ENCODE measurements at places on chromosomes 11 and 22.

GRCh38 chr11:66958232-66958955, at the start of gene PC:
Gene PC (minus strand): TSS chr11:66958383. CDS start chr11:66872159, 86,224 bp downstream.
- peak; percentile 94 for DNase-seq

GRCh38 chr11:12247543-12248254, 129.7 kb upstream of the PARVA start:
- no peak for DNase-seq

DNA sequence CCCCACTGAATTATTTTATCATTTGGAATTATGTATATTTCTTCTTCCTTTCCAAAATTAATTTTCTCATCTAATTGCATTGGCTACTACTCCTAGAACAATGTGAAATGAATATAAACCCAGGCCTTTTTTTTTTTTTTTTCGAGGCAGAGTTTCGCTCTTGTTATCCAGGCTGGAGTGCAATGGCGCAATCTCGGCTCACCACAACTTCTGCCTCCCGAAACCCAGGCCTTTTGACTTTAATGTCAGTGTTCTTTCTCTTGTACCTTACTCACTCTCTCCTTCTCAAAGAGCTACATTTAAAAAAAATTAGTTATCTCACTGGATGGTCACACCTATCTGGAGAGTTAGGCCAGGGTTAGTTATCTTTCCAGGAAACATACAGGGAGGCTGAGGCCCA, 35.3 kb upstream of the LRRC32 start:
- no peak for DNase-seq

DNA sequence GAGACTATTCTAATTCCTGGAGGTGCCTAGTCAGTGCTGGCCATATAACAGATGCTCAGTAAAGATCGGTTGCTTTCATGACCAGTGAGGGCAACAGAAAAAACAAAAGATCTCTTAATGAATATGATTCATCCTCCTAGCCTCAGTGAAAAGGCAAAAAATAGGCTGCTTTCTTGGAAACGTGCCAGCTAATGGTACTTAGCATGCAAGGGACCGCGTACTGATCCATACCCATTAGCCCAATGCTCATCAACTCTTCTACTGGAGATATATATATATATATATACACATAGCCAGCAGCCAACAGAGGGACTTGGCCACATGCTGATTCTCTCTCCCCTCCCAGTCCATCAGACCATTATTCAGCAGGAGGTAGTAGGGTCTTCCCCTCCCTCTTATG, 320.4 kb downstream of the KIRREL3 start:
- DNase-seq: no peak

DNA sequence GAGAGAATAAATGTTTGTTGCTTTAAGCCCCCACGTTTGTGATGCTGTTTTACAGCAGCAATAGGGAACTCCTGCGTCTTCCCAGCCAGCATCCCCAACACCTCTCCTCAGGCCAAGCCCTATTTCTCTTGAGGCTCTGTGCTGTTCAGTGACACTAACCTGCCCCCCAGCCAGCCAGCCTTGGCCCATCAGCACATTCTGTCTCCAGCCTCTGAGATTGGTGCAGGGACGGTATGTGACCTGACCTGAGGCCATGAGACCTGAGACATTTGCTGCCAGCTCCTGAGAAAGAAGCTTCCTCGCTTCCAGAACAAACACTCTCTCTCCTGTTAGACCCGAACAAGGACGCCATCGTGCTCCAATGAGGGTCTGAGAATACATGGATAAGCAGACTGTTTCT, 38.5 kb upstream of the SLC35C1 start:
- DNase-seq: no peak

DNA sequence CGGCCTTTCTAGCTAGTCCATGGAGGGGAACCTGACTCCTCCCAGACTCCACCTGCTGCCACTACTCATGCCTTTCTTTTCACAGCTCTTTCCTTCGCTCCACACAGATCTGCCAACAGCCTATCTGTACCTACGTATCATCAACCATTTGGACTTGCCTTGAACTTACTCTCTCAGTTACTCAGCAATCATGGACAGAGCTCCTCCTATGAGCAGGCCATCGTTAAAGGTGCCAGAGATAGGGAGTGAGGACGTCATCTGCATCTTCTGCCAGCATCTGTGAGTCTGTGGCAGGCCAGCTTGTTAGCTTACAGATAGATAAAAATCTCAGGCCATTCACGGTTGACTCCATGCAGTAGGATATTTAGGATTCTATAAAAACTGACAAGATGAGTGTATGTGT, 162.9 kb upstream of the ZBED5 start:
- DNase-seq: no peak

DNA sequence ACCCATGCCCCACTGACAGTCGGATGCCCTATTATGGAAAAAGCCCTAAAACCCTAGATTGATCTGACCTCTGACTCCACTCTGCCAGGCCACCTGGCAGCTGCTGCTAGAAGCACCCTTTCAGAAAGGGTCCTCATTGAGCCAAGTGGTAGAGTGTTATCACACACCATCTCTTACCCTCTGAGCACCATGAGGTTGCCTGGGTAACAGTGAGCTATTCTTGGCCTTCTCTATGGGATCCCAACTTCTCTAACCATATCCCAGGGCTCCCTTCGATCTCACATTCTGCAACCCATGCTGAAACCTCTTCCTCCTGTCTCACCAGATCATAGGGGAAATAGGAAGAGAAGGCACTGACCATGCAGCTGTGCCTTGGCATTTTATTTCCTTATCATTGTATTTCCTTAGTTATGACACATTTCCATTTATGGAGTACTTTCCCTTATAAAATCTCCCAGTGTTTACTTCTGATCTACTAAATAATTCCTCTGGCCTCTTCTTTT, 52.7 kb downstream of the MPPED2 start:
- DNase-seq: no peak

DNA sequence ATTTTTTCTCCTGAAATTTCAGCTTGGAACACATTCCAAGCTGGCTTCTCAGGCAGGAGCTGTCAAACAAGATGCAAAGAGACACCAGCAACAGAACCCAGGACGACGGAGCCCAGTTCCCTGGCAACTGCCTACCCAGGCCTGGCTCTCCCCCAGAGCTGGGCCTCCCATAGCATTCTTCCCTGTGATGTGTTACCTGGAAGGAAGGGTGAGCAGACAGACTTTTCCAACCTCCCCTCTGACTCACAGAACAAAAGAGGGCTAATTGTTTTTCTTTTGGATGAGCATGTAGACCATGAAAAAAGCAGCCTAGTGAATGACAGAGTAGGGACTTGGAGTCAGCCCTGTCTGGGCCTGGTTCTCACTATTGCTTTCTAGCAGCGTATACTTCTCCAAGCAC, 55.3 kb upstream of the BMAL1 start:
- DNase-seq: no peak

DNA sequence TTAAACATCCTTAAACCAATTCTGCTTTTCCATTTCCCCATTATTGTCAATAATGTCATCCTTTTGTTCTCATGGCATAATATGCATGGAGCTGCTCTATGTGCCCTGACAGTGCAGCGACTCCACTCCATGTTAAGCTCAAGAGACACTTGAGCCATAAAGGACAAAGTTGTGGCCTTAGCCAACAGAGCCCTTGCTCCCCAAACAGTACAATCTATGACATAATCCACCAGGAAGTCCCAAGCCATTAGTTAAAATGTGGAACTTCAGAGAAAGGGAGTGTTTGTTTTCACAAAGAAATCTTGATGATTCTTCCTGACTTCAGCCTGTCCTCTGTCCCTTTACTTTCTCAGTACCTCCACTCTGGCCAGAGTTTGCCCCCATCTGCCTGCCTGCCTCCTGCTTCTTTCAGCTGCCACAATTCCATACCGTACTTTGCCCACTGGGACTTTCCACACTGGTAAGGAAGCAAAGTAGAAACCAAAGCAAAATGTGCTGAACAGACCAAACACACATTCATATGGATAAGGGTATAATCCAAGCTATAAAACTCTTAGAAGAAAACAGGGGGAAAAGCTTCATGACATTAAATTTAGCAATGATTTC, 46.3 kb upstream of the ZC3H12C start:
- DNase-seq: no peak

GRCh38 chr22:42613872-42614301, 796 bp downstream of the POLDIP3 start:
- no peak for DNase-seq

- no peak for DNase-seq
These were observed 318.1 kb upstream of the CTSC start for GRCh38 chr11:88655656-88656055.

Measured in T follicular helper cell (primary cell).